ENCODE measurements at places on chromosomes 4 and X. TPM values are rescaled to one million over a fixed set of nuclear protein-coding genes. Genes with fewer than 3 reads are reported as not detected.
A peak's percentile ranks its signal among the peaks of the same experiment; 100 is the strongest.

TBX22 gene
- not detected for total RNA-seq

USP17L21 gene
- total RNA-seq, result not detected

PAGE1 gene
- total RNA-seq, result not detected

CMC4 gene
- 13.8 TPM for total RNA-seq

GRCh38 chr4:109291707-109292238 is 10.7 kb downstream of the COL25A1 start:
- no peak for DNase-seq

- DNase-seq, result no peak
Measured at GRCh38 chrX:15750611-15751154, 12.6 kb downstream of the CA5B start.

- DNase-seq, result no peak
Measured at GRCh38 chrX:38900719-38901118, 99.5 kb downstream of the MID1IP1 start.

- DNase-seq, result no peak
Measured at GRCh38 chr4:140116442-140117104, 37.4 kb downstream of the MAML3 start.

DNA sequence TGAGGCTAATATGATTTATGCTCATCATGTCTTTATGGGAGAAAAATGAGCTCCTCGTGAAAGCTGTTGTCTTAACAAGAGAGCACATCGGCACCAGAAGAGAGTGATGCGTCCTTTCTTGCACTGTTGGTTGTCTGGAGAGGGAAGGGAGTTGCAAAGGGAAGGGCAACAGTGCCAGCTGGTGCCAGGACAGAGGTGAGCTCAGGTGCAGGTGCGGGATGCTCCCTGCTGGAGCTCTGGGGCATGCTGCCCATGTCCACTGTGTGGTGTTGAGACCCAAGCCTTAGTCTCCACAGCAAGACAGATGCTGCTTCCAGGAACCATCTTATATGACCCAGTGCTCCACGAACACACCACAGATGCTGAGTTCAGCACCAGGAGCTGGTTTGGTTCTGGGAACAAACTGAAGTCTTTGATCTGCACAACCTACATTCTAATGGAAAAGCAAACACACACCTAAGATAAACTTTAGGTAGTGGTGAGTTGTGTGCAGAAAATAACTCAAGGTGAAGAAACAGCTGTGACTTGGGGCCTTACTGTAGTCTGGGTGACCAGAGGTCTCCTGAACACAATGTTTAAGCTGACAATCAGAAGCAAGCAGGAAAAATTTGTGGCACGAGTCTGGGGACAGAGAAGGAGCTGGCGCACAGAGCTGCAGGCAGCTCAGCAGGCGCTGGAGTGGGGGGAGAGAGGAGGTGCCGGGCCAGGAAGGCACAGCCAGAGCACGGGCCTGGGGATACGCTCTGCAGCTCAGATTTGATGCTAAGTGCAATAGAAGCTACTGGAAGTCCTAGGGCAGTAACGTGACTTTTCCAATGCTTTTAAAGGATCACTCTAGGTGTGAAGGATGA is 73.2 kb downstream of the HAUS3 start:
- no peak for DNase-seq

- no peak for DNase-seq
Measured at GRCh38 chr4:37662251-37662650, 23.9 kb downstream of the RELL1 start.

DNA sequence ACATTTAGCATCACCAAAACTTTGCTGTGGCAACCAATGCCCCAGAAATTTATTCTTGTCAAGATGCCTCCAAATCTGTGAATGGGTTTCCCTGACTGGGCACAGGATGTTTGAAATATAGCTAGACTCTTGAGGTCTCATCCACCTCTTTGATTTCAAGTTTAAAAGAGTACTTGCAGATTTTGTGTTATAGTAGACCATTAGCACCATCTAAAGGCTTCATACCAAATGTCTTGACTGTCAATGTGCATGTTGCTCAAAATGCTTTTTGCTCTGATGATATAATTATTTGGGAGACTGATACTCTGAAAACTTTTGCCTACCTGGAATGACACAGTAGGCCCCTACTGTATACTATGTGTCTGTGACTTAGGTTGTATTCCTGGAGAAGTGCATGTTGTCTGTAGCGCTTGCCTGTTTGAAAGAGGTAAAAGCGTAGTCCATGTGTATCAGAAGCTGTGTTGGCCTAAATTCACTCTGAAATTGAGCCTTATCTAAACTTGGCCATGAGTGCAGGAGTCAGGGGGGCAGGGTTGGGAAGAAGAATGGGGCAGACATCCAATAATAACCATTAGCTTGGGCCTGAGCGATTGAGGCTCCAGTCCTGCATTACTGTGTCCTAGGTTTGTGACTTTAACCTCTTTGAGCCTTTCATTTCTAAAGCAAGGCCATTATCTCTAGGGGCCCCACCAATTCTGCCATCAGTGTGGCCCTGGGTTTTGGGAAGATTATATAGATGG is 33.8 kb downstream of the NDP start:
- DNase-seq, result peak; percentile 8

DNA sequence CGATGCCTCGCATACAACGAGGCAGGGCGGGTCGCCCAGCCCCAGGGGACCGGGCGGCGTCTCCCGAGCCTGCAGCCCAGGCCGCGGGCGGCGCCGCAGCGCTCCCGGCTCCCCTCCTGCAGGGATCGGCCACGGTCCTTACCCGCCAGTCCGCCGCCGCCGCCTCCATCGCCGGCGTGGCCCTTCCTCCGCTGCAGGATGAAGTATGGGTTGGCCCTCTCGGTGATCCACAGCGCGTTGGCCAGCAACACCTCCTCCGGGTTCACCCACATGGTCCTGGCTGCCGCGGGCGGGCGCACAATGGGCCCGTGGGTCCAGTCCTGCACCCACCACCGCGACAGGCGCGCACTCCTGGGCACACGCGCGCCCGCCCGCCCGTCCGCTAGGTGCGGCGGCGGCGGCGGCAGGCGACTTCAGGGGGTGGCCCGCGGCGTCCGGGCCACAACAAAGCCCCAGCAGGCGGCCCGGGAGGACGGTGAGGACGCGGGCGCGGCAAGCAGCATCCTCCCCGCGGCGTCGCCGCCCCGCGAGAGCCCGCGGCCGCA is 339 bp downstream of the TBC1D9 start:
- no peak for DNase-seq

DNA sequence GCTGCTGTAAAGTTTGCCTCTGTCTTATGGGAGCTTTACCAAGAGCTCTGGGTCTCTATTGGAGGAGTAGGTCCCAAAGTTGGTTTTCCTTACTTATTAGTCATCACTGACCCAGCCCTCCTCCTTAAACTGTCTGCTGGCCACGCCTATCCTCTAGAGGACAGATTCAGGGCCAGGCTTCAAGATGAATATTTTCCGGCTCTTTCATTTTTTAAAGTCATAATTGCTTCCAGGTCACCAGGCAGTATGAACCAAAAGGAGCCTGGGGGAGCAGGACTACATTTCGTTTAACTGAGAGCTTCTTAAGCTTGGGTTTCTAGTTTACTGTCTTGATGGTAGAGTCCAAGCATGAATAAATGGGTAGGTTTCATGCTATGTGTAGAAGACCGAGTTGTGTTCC is 13.7 kb downstream of the BCORL1 start:
- DNase-seq, result peak; percentile 56

DNA sequence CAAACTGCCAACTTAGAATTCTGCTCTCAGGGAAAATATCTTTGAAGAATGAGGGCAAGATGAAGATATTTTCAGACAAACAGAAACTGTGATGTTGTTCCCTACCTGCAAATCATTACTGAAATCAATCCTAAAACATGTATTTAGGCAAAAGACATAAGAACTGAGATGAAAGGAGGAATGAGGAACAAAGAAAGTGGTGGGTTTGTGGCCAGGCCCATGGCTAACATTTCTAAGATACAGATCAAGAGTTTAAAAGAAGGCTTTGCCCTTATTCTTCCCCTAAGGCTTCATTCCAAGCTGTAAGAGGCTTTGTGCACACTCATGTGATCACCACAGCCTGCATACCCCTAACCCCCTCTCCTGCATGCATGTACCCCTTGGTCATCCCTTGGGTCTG is 46.5 kb downstream of the ADGRG2 start:
- DNase-seq, result no peak

GRCh38 chr4:57910151-57910550 is 800.0 kb upstream of the IGFBP7 start:
- no peak for DNase-seq

GRCh38 chrX:1450361-1451161 is 2.1 kb downstream of the ASMTL start:
- DNase-seq, result no peak

Measured in fibroblast of villous mesenchyme (primary cell).